ENCODE measurements at places on chromosomes 5 and 9.

- no peak for DNase-seq
These were observed 37.4 kb downstream of the LHFPL2 start for GRCh38 chr5:78611126-78611605.

DNA sequence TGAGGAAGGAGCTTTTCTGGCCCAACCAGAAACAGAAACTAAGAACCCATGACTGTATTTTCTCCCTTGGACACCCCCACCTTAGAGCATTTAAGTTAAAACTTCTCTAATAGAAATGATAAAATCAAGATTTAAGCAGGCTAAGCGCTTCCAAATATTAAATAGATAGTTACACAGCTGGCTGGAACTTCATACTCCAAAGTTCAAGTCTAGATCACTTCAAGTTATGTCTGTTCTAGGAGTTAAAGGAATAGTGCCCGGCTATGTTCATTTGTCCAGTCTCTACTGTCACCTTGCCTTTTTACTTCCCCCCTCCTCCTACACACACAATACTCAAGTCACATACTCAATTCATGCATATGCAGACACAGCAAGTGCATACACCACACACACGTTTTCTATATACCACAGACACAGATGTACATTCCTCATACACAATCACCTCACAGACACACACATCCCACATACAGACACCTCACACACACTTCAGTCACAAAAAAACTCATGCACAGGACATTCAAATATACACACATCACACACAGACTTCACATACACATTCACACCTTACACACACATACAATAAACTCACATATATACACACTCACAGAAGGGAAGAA lies 237.7 kb downstream of the PDE4D start:
- DNase-seq = no peak

- DNase-seq = no peak
These were observed 270.8 kb upstream of the DAPK1 start for GRCh38 chr9:87226896-87227295.

DNA sequence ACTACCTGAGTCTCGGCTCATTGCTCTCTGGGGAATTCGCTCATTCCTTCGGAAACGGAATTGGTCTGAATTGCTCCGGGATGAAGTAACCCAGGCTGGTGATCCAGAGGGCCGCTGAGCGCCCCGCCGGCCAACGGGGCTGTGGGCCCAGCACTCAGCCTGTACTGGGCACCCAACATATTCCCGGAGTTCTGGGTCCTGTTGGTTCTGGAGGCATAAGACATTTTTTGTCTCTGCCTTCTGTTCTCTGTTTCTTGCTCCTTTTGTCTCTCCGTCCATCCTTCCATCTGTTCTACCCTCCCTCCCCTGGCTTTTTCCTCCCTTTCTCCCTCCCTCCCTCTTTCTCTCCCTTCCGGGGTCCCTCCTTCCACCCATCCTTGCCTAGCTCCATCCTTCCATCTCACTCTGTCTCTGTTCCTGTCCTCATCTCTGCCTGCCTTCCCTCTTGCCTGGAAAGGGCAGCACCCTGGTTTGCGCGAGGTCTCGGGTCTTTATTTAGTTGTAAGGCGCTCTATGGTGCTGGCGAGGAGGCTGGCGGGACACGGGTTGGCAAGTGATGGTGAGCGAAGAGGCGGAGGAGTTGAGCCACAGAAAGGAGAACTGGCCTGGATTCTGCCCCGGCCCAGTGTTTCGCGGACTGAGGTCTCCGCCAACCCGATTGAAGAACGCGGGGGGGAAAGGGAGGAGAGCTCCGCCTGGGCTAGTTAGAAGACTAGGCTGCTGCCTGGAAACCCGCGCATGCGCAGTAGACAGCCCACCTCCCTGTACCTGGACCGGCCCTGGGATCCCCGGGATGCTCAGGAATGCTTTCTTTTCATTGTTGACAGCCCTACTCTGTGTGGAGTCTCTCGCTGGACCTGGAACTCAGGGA lies 1468.0 kb downstream of the FOXD4L5 start:
- peak; percentile 55 for DNase-seq

GRCh38 chr9:129412814-129413536 lies 207.9 kb downstream of the C9orf50 start:
- DNase-seq = peak; percentile 85

- DNase-seq = no peak
These were observed 8.0 kb upstream of the CCIN start for GRCh38 chr9:36161187-36161586.

GRCh38 chr9:38249049-38249448 lies 143.5 kb upstream of the ALDH1B1 start:
- DNase-seq = no peak

GRCh38 chr9:86821006-86821845 lies 126.1 kb downstream of the GAS1 start:
- peak; percentile 41 for DNase-seq

- no peak for DNase-seq
These were observed 52.4 kb downstream of the TTLL11 start for GRCh38 chr9:122040561-122041242.

GRCh38 chr9:33908749-33909148 lies 91.8 kb downstream of the UBE2R2 start:
- no peak for DNase-seq

DNA sequence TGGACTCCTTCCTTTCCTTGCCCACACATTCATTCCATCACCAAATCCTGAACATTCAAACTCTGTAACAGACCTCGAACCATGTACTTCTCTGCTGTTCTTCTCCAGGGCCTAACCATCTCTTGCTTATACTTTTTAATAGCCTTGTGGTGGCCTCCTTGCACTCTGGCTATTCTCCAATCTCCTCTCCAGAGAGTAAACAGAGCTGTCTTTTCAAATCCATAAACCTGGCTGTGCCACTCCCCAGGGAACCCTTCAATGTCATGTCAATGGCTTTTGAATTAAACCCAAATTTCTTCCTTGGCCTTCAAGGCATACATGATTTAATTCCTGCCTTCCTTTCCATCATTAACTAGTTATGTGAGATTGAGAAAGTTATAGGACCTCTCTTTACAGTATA lies 277.6 kb upstream of the EFNA5 start:
- DNase-seq = no peak

DNA sequence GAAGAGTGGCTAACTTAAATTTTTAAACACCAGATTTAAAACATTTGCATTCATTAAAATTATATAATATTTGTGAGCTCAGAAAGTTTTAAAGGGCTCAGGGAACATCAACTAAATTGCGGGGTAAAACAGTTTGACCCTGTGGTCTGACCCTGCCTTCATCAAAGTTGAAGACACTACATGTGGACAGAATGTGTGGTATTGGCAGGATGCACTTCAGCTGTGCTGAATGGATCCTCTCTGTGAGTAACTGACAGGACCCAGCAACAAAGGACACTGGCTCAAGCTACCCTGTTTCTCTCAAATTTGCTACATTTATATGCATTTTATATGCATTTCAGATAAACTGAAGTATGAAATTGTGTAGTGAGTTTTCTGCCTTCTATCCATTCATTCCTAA lies 288.5 kb downstream of the ZNF608 start:
- no peak for DNase-seq

GRCh38 chr9:135920256-135920930 lies 13.0 kb upstream of the CAMSAP1 start:
- no peak for DNase-seq

- DNase-seq = no peak
These were observed 43.6 kb upstream of the SARDH start for GRCh38 chr9:133781828-133782135.

DNA sequence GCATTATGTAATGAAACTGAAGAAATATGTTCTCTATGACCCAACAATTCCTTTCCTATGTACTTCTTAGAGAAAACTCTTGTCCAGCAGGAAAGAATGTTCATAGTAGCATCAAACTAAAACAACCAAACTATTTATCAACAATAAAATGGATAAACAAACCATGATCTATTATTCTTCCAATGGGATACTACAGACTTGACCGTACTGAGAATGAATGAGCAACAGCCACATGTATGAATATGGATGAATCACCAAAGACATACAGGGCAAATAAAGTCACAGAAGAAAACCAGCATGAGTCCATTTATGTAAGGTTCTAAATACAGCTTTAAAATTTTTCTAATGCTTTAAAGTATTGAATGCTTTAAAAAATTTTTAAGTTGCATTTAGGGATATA lies 73.6 kb upstream of the SUSD1 start:
- DNase-seq = no peak

DNA sequence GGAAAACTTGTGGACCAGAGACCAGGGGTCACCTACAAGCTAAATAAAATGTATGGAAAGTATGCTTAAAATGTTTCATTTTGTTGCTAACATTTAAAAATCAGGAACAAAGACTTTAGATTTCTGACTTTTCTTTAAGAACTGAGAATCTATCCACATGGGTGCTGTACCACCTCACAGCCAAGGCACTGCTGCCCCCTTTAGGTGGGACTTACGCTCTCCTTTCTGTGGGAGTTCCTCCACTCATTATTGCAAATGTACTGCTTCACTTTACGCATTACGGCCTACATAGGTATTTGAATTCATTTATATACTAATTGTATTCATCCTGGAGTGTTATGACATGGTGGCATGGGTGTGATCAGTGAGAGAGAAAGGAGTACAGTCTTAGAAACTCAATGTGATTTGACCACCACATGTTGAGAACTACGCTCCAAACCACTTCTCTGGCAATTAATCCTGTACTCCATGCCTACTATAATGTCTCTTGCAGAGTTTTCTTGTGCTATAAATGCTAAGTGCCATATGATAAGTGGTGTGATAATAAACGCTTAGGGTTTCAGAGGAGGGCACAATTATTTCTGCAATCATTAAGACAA lies 24.7 kb upstream of the CETN3 start:
- DNase-seq = peak; percentile 34

GRCh38 chr9:133383438-133383837 lies 7.3 kb downstream of the STKLD1 start:
- DNase-seq = no peak

- DNase-seq = no peak
These were observed 82.1 kb downstream of the PHAX start for GRCh38 chr5:126682856-126683255.

DNA sequence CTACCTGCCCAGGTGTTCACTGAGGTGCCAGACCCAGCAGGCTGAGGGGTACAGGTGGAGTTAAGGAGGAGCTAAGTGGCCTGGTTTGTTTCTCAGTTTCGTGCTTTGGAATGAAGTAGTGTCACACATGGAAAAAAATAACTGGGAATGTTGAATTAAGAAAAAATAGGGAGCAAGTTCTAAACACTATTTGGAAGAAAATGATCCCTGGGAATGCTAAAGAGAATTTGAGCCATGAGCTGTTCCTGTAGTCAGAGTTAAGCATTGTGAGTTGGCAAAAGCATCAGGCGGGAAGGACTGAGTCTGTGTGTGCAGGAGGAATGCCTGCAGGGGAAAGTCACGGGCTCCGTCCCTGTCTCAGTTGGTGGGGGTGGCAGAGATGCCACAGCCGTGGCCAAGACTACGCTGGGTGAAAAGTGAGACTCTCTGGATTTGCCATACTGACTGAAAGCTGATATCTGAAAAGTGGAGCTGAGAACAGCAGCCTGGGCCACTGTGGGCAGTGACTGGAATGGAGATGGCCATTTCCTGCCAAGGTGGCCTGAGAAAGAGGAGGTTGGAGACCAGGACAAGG lies 37.0 kb downstream of the SYK start:
- DNase-seq = no peak

DNA sequence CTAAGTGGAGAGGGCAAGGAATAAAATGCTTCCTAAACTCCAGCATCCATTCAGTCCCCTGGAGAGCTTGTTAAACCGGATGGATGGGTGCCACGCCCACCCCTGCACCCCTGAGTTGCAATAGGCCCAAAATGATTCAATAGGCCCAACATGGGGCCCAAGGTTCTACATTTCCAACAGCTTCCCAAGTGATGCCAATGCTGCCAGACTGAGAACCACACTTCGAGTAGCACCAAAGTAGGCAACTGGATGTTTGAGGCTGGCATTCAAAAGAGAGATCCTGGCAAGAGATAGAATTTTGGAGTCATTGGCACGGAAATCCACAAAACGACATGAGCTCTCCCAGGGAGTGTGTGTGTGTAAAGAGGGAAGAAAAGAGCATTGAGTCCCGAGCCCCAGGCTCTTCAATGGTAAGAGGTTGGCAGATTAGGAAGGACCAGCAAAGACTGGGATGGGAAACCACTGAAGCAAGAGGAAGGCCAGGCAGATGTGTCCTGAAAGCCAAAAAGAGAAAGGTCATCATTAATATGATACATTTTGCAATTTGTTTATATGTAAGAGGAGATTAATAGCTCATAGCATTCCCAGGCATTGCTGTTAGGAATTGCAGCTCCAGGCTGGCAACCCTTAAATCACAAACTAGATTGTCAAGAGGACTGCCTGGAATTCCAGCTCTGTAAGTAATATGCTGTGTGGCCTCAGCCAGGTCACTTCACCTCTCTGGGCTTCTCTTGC lies 130.6 kb downstream of the KCNIP1 start:
- DNase-seq = no peak

Data from renal cortical epithelial cell (primary cell).